Activated T-cell treated with anti-CD3 and anti-CD28 coated beads for 48 hours (primary cell): ENCODE measurements at places on chromosomes 1 and 21.

GRCh38 chr1:183164340-183164739 is 21.7 kb upstream of the LAMC2 start:
- DNase-seq = no peak

- DNase-seq = no peak
Observed at GRCh38 chr1:165856606-165857005, 29.2 kb downstream of the UCK2 start.

DNA sequence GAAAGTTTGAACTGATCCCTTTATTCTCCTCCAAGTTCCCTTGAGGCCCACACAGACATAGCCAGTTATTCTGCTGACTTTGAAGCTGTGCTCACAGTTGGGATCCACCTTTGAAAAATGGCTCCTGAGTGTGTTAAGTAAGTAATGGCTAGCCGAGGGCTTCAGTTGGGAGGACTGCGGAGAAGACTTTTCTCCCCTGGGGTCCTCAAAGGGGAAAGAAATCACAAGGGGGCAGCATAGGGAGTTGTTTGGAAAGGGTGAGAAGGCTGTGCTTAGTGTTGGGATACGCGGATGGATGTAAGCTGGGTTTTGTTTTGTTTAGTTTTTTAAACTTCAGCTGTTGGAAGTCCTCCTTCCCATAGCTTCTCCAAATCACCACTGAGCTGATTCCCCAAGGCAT is 8.3 kb downstream of the PGM1 start:
- DNase-seq = no peak

DNA sequence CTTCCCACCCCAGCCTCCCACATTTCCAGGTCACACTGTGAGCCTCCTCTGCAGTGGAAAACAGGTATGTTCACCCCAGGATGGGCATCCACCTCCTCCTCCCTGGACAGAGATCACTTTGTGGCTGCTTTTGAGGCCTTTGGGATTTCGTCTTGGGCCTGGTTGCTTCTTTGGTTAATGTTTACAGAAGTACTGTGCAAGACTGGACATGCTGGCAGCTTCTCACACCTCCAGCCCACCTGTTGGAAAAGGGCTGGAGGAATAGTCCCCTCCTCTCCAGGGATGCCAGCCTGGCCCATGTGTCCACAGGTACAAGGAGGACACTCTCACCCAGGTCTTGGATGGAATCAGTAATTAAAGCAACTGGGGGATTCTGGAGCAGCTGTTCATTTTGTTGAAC is 56.1 kb downstream of the KAZN start:
- DNase-seq = no peak

DNA sequence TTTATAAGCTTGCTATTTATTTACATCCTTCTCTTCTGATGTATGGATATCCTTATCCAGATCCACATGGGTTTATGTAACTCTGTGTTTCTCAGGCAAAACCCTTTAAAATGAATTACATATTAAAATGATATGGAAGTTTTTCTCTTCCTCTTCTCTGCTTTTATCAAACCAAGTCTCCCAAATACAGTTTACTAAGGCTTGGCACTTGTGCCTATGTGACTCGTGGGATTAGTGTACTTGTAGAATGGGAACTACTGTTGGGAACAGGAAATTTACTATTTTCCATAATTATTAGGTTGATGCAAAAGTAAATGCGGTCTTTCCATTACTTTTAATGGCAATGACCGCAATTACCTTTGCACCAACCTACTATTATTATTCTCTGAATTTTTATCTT is 14.8 kb downstream of the SIM2 start:
- DNase-seq = no peak

DNA sequence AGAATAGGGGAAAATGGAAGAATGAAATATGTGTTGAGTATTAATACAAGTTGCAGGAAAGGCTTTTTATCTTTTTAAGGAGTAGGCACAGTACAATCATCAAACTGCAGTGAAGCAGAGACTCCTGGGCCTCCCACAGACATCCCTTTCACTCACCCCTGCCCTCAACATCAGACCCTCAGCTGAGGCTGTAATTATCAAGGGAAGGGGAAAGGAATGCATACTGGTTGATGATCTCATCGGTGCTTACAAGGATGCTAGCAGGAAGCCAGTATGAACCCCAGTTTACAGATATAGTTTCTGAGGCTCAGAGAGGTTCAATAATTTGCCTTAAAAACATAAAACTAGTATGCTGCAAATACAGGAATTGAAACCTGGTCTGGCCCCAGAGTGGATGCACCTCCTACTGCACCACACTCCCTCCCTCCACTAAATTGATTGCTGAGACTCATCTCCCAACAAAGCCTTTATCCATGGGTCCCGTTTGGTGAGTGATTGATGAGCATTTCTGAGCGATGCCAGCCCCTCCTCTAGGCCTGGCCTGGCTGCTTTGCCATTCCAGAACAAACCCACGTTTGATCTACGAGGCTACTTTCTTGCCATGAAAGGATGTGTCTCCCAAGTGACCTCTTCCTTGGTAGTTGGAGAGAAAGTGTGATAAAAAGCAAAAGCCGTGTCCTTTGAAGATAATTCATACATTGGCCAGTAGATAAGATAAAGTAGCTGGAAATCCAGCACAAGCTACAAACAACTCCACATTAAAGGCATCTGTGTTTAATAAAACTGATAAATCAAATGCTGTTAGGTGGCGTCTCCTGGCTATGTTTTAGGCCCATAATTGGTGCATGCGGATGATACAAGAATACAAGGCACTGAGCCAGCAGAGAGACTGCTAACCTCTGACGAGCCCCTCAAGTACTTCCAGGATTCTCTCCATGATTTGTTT is 233.9 kb upstream of the CAMK1G start:
- DNase-seq = no peak

DNA sequence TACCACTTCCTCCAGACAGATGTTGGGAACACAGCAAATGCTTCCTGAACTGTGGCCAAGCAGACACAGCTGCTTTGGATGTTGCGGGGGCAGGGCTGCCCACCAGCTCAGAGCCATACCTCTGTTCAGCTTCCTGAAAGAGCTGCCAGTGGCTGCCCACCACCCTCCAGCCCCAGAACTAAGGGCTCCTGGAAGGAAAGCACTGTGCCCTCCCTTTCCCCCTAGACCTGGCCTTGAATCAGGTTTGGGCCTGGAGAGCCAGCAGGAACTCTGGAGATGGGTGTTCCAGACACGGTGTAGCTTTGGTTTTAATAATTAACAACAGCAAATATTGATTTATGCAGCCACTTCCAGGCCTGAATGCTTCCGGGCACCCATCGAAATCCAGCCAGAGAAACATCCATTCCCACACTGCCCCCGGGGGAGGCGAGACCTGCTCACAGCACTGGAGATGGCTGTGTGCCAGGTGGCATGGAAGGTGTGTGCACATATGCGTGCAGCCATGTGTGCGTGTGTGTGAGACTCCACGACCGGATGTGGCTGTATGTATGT is 45.7 kb downstream of the RAP1GAP start:
- DNase-seq = no peak

GRCh38 chr21:16773206-16773605 is 739.6 kb upstream of the CXADR start:
- no peak for DNase-seq

- DNase-seq = no peak
Observed at GRCh38 chr1:117753652-117754051, 147.8 kb downstream of the TENT5C start.

- no peak for DNase-seq
Observed at GRCh38 chr1:200741551-200742207, 3.0 kb downstream of the CAMSAP2 start.

GRCh38 chr1:98330224-98330623 is 331.3 kb upstream of the SNX7 start:
- DNase-seq = no peak

DNA sequence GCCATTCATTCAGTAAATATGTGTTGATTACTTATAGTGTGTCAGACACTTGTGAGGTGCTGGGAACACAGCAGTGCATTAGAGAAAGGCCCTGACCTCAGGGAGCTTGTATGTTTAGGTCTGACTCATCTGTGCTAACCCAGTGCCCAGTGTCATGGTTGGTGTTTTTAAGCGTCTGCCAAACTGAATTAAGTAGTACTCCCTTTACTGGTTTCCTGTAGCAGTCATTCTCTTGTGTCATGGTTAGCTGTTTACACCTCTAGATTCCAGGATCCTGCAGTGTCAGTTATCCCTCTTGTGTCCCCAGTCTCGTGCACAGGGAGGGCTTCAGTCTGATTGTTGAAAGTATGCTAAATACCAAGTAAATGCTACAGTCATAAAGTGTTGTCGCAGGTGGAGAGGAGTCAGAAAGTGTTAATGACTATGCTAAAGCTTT is 14.2 kb downstream of the UCK2 start:
- DNase-seq = no peak

GRCh38 chr1:25973610-25974321 is 24.1 kb downstream of the PAFAH2 start:
- DNase-seq = no peak

- DNase-seq = no peak
Observed at GRCh38 chr21:27371975-27372331, 405.1 kb upstream of the ADAMTS5 start.
